ENCODE measurements at places on chromosomes 5 and 9.

- DNase-seq, result no peak
Observed at GRCh38 chr9:105633411-105633810, 28.8 kb upstream of the TAL2 start.

GRCh38 chr5:57186194-57186593 is 12.3 kb downstream of the GPBP1 start:
- no peak for DNase-seq

GRCh38 chr5:1029945-1030625 is 21.5 kb downstream of the NKD2 start:
- DNase-seq, result no peak

- DNase-seq, result no peak
Observed at GRCh38 chr9:35689542-35690293, at the start of gene TPM2. TPM2 (minus strand) TSS chr9:35689925; CDS start chr9:35689817, 108 bp downstream.

- DNase-seq, result no peak
Observed at GRCh38 chr5:35741971-35742370, 114.7 kb upstream of the IL7R start.

DNA sequence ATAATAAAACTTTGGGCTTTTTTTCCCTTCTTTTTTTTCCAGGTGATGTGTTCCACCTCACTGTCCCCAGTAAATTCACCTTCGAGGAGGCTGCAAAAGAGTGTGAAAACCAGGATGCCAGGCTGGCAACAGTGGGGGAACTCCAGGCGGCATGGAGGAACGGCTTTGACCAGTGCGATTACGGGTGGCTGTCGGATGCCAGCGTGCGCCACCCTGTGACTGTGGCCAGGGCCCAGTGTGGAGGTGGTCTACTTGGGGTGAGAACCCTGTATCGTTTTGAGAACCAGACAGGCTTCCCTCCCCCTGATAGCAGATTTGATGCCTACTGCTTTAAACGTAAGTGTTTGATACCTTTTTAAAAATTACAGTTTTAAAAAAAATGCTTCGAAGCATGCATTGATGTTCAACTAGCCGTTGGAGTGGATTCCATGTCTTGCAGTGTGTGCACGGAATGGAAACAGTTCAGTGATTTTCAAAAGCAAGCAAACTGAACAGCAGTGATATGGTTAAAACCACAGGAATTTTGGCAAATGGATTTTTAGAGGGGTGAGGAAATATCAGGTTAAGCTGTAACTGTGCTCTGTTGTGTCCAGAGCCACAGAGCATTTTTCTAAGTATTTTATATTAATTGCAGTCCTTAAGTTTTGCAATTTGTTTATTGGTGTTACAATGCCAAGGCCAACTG is 40.7 kb downstream of the VCAN start:
- no peak for DNase-seq

- no peak for DNase-seq
Observed at GRCh38 chr9:35180801-35181200, 19.0 kb downstream of the UNC13B start.

DNA sequence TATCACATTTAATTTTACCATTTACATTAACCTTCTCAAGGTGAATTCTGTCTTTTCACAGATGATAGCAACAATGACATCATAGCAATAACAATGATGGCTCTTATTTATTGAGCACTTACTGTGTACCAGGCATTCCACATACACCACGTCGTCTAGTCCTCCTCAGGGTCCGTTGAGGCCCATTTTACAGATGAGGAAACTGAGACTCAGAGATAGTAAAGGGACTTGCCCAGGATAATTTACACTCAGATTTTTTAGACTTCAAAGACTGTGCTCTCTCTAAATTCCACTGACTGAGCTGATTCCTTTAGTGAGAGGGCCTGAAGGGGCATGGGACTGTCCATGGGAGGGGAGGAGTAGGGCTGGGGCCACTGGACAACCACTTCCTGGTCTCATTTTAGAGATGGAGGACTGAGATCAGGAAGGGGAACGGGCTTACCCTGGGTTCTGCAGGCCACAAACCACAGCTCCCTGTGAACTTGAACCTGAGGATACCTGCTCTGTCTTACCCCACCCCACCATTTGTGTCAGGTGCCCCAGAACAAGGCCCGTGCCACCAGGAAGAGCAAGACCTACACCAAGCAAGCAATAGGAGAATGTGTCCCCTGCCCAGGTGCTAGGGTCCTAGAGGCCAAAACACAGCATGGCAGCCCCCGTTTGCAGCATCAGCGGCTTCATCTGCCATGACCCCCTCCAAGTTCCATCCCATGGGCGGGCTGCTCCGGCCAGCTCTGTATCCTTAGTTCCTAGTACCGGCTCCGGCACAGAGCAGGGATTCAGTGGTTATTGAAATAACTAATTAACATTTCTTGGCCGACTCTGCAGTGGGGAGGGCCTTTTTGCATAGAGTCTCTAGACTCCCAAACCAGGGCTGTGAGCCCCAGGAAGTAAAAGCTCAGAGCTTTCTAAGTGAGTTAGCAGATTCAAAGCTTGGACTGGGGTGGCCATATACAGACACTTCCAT is 96.6 kb downstream of the RGS3 start:
- no peak for DNase-seq

DNA sequence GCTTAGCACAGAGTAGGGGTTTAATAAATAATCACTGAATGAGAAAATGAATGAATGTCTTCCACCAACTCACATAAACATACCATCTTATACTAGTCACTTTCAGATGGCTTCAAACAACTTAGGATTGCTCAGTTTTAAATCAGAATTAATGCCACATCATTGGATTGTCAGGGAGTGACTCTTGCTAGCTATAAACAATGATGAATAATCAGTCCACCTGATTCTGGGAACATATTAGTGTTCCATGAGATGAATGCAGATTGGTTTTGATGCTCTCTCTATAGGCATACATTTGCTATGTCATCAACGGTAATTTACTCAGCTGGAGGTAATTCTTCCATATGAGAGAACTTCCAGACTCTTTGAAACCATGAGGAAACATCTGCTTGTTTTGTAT is 97.4 kb downstream of the CDH9 start:
- DNase-seq, result no peak

GRCh38 chr9:126365780-126366179 is 39.2 kb downstream of the MVB12B start:
- DNase-seq, result no peak

DNA sequence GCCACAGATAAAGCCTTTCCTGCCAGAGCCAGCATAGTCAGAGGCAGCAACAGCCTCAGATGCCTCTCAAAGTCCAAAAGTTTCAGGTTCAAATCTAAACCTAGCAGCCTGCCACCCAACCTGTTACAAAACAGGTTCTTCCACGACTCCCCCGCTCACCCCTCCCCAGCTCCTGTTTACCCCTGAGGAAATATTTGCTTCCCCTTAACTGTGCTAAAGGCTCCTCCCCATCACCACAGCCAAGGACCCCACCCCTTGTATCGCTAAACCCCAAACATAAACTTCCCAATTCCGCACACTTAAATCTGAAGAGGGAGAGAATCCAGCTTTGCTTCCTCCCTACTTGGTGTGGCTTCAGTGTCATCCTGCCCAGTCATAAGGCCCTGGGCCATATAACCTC is 15.4 kb upstream of the VDAC1 start:
- DNase-seq, result no peak

- DNase-seq, result peak; percentile 30
Observed at GRCh38 chr5:154446195-154447088, 645 bp downstream of the SAP30L start.

Measured in CD4-positive, alpha-beta memory T cell (primary cell).